ENCODE measurements at places on chromosomes 1 and 21.

DNA sequence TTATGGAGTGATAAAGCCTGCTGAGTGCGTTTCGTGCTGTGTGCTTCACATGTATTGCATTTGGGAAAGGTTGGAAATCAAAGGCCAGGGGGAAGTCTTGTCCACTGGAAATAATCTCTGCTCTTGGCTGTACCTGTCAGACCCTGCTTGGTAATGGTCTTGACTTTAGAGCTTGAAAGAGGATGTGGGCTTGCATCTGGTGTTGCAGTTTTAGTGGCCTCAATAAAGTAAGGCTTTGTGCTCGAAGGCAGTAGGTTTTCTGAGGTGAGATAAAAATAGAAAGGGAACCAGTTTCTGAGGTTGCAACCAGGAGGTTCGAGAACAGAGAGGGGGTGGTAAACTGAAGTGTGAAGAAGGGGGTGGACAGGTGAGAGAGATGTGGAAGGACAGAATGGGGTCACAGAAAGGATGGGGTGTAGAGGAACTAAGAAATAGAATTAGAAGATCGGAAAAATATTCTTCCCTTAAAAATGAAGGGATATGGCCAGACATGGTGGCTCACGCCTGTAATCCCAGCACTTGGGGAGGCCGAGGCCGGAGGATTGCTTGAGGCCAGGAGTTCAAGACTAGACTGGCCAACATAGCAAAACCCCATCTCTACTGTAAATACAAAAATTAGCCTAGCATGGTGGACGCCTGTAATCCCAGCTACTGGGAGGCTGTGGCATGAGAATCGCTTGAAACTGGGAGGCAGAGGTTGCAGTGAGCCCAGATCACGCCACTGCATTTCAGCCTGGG, 1.5 kb downstream of the S100PBP start:
- DNase-seq = no peak

- no peak for DNase-seq
These were observed 49.5 kb downstream of the LUZP1 start for GRCh38 chr1:23118957-23119792.

DNA sequence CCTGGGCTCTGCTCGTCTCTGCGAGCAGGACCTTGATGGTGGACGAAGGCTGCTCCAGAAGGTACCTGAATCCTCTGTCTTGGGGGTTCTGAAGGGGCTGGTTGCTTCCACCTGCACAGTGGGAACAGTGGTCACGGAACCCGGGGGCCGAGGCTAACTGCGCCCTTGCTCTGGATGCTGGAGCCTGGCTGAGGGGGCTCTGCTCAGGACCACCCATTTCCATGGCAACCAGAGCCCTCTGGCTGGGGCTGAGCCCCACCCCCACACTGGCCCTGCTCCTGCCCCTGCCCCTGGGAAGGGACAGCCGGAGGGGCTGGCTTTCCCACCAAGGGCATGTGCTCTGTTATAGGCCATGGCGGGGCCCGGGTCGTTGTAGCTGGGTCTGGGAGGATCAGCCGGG, 462.3 kb downstream of the PTPRU start:
- no peak for DNase-seq

DNA sequence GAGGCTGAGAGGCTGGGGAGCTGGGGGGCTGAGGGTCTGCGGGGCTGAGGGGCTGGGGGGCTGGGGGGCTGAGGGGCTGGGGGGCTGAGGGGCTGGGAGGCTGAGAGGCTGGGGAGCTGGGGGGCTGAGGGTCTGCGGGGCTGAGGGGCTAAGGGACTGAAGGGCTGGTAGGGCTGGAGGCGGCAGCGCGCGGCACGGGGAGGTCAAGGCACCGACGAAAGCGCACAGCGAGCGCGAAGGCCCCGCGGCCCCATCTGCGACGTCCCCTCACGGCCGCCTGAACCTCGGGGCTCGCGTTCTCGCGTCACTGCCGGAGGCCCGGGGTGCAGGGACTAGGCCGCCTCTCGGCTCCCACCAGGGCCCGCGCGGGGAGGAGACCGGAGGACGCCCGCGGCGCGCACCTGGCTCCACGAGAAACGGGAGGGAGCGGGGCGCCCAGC, 356 bp downstream of the INTS11 start:
- no peak for DNase-seq

DNA sequence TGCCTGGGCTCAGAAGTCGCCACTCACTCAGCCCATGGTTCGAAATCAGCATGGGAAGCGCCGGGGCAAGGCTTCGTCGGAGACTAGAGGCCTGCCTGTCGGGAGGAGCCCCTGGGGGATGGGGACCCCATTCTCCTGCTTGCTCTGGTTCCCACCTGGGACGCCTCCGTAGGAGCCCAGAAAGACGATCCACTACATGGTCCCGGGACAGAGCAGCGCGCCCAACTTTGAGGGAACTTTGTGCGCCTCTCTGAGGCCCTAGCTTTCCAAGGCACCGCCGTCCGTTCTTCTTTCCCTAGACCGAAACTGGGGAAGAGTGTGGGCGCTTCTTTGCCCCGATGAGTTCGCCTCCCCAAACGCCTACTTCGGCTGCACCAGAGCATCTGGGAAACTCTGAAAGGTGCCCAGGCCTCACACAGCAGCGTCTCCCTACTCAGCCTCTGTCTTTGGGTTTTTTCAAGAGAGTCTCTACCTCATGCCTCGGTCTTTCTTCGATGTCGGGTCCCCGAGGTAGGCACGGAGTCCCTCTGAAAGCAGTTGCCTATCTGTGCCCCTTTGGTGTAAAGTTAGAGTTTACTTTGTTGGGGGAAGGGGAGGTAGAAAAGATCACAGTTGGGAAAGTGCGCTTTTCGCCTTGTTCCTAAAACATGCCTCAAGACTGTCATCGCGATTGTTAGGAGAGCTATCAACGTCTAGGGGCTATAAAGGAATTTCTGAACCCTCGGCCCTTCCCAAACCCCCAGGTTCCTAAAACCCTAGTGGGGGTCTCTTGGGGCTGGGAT, 14.0 kb downstream of the NR5A2 start:
- DNase-seq = no peak

GRCh38 chr21:15243406-15243805, 178.6 kb upstream of the NRIP1 start:
- DNase-seq = no peak

- no peak for DNase-seq
These were observed 7.5 kb upstream of the CSRP1 start for GRCh38 chr1:201514466-201514865.

GRCh38 chr1:62528015-62528414, 69.3 kb upstream of the ANGPTL3 start:
- no peak for DNase-seq

GRCh38 chr1:186139701-186140100, 235.4 kb downstream of the TPR start:
- DNase-seq = no peak
